ENCODE measurements at places on chromosomes 16 and 17. TPM values are rescaled to one million over a fixed set of nuclear protein-coding genes. Genes with fewer than 3 reads are reported as not detected.

Gene TMEM100
- total RNA-seq, result 4.8 TPM

GRCh38 chr16:66265048-66265415 lies 101.5 kb upstream of the CDH5 start:
- DNase-seq, result no peak

DNA sequence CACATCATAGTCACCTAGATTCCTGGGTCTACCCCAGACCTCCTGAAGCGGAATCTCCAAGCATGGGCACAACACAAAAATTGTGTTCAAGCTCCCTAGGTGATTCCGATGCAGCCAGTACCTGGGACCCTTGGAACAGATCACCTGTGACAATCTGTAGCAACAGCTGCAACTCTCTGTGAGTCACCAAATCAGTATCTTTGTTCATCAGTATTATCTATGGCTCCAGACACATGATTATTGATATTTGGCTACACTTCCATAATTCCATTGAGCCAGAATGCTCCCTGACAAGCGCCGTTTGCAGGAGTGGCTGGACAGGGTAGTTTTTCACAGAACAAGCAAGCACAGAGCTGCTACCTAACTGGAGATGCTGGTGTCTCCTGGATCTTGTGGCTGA lies 16.2 kb downstream of the SLC6A4 start:
- no peak for DNase-seq

Gene UNC45B
- 283 TPM for total RNA-seq

DNA sequence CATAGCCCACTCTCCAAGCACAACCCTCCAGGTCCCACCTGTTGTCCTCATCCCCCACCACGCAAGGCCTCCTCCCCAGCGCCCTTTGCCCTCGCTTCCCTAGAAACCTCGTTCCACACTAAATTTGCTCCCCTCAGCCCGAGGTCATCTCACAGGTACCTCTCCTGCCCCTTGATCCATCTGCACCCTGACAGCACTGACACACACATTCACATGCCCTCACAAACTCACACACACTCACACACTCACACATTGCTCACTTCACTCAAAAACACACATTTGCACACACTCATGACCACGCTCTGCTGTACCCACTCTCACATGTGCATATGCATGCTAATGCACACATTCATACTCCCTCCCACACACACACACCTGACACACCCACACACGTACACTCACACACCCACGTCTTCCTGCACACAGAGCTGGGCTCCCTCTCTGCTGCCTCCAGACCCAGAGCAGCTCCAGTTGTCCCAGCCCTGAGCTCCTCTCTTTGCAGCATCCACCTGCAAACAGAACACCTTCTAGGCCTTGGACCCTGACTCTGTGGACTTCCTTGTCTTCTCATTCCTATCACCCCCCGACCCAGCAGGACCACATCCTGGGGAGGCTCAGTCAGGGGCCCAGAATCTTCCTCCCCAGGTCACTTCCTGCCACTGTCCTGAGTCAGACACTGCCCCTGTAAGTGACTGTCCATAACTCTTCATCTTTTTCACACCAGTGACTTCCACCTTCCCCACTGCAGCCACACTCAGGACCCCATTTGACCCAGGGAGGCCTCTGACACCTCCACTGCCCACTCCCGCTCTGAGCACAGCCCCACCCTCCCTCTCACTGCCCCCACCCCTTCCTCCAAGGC lies 4.9 kb downstream of the ASGR2 start:
- no peak for DNase-seq

GRCh38 chr16:53839150-53839549 lies 135.2 kb downstream of the FTO start:
- DNase-seq, result no peak
